Lower lobe of right lung (tissue), 2 donors: ENCODE measurements at places on chromosomes 12 and 14. TPM values are rescaled to one million over a fixed set of nuclear protein-coding genes. Genes with fewer than 3 reads are reported as not detected.

DNA sequence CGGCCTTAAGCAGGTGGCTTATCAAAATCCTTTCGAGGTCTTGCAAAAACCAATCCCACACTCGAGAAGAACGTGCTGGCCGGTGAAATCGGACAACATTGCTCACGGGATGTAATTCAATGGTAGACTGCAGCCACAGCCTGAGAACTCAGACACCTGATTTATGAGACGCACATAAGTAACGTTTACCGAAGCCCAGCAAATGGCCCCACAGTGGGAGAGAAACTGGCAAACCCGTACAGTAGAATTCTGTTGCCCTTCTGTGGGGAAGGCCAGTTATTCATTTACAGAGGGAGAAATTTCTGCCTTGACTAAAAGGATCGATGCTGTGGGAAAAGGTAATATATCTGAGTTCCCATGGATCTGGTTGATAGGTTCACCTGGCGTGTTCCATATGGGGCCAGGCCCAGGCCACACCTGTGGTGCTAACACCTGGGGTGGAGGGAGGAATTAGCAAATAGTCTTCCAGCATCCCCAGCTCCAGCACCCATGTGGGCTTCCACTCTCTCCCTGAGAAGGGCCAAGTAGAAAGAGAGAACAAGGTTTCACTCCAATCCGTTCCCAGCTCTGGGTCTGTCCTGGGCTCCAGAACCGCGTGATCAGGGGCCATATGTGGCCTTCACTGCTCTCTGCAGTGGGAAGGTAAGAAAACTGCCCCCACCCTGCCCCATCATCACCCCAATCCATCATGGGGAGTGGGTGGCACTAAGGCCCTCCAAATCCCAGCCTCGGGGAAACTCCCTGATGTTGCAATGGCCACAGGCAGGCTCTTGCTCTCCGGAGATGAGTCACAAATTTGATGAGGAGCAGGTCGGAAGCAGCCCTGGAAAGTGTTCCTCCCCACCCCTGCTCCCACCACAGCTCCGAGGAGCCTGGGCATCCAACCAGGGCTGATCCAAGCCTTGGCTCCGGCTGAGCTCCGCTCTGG is 12.7 kb downstream of the BDKRB1 start:
- DNase-seq = no peak

DNA sequence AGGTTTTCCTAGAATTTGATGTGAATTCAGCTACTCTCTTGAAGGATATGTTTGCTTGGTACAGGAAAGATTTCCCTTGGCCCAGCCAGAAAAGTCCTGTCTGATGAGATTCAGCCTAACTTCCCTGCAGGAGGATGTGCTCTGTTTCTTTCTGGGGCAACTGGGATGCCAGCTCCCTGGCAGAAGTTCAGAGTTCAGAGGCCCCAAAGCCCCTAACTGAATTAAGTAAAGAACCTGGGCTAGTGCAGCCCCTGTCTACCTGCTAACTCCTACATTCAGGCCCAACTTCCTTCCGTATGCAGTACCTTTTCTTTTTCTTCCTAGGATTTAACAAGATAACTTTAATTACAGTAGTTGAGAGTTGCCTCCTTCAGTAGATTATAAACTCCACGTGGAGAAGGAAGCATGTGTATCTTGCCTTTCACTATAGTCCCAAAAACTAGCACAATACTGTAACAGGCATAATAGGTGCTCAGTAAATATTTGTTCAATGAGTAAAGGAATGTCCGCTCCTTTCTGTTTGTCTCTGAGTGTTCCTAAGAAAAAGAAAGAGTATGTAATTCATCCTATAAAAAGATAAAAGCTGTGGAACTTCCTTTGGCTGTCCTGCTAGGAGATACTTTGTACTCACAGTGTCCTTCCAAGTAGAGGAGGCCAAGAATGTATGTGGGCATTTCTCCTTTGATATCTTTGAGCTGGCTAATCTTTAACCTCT is 141.0 kb downstream of the SLC8A3 start:
- no peak for DNase-seq

GRCh38 chr12:130754234-130754901 is 38.3 kb upstream of the RIMBP2 start:
- no peak for DNase-seq

- DNase-seq = no peak
These were observed 65.4 kb downstream of the TAOK3 start for GRCh38 chr12:118307069-118307954.

DNA sequence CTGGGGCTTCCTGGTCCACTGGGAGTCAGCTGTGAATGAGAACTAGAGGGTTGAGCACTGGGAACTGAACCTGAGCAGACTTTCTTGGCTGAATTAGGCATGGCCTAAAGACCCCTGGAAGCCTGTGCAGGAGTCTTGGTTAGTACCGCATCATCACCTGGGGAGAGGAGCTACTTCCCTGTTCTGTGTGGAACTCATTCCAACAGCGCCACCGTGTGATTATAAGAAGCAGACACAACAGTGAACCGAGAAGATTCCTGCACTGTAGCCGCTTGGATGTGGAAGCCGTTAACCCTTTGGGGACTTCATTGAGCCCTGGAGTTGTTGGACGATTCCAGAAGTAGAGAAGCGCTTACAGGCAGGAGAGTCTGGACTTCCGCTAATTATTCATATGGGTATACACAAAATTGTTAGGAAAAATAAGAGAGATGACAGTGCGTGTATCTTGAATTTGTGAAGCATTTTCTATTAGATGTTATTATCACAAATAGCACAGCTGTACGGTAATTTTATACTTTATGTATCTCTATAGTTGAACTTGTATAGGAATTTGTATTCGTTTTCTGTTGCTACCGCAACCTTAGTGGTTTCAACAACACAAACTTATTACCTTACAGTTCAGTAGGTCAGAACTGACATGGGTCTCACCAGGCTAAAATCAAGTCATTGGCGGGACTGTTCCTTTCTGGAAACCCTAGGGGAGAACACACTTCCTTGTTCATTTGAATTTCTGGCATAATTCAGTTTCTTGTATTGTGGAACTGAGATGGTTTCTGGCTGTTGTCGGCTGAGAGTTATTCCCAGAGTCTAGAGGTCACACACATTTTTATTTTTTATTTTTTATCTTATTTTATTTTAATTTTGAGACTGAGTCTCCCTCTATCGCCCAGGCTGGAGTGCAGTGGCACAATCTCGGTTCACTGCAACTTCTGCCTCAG is 100.7 kb downstream of the C2CD5 start:
- DNase-seq = peak; percentile 45

DNA sequence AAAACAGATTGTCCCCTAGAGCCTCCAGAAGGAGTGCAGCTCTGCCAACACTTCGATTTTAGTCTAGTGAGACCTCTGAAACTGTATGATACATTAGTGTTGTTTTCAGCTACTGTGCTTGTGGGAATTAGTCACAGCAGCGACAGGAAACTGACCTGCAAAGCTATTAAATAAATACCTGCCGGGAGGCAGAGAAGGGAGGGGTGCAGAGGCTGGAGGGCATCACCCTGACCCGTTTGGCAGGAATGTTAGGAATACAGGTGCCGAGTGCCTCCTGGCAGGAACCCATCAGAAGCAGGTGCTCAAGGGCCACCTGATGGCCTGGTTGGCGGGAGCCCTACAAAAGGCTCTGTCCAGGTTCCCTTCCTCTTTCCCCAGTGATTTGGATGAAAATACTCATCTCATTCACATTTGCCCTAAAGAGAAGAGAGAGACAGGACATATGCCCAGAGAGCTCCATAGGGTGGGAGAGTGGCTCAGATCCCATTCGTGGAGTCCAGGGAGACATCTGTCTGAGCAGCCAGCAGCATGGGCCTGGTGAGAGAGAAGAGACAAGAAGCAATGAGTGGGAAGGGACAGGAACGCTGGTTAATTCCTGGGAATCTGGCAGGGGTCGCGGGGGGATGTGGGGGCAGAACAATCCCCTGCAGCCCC is 44.6 kb downstream of the C14orf132 start:
- peak; percentile 82 for DNase-seq

DNA sequence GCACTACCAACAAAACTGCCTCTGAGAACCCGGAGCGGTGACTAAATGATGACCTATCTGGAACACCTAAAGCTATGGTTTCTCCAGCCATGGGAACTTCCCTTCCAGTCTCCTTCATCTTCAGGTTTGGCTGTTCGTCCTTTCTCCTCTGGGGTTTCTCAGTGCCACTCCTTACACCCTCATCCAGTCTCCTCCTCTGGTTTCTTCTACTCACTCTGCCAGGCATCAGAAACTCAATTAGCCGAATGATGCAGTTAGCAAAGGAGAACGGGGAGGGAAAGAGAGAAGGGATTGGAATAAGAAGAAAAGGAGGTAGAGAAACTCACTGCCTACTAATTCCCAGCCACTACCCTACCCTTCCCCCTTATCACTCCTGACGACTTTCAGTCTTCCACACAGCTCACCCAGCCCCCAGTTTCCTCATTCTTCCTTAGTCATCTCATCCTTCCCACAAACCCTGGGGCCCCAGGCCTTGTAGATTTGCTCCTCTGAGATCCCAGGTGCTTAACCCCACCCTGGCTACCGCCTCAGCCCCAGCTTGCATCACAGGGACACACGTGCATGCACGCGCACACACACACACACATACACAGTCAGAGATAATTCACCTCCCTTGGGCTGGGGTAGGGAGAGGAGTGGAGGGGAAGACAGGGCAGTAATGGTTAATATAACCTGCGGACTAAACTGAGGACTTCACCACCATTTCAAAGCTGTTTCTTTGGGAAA is 13.0 kb downstream of the FGD6 start:
- DNase-seq = peak; percentile 57

- DNase-seq = no peak
These were observed 886.5 kb upstream of the FLRT2 start for GRCh38 chr14:84643446-84643845.

The LTB4R gene
- total RNA-seq = 14.1 TPM

The ERBB3 gene
- total RNA-seq = 80.5 TPM

The KLRB1 gene
- 4.3 TPM for total RNA-seq

The DNAH10 gene
- 10.1 TPM for total RNA-seq

The CACNA2D4 gene
- 7.0 TPM for total RNA-seq

The COCH gene
- 0.50 TPM for total RNA-seq
